ENCODE measurements at places on chromosomes 2 and 18. TPM values are rescaled to one million over a fixed set of nuclear protein-coding genes. Genes with fewer than 3 reads are reported as not detected.
A peak's percentile ranks its signal among the peaks of the same experiment; 100 is the strongest.

Gene SOWAHC
- 15.5 TPM for total RNA-seq

Gene CCDC68
- not detected for total RNA-seq

Gene FBXO48
- total RNA-seq: 2.0 TPM

Gene SDC1
- 164 TPM for total RNA-seq

Gene GKN1
- 1.7 TPM for total RNA-seq

Gene KCNG2
- total RNA-seq: not detected

Gene SCN7A
- 1.8 TPM for total RNA-seq

Gene ASB18
- not detected for total RNA-seq

Gene C2orf72
- total RNA-seq: 16.7 TPM

- no peak for DNase-seq
These were observed 29.3 kb downstream of the SOS1 start for GRCh38 chr2:39091543-39091942.

- DNase-seq: no peak
These were observed 1.8 kb downstream of the KIF5C start for GRCh38 chr2:148876595-148877402.

DNA sequence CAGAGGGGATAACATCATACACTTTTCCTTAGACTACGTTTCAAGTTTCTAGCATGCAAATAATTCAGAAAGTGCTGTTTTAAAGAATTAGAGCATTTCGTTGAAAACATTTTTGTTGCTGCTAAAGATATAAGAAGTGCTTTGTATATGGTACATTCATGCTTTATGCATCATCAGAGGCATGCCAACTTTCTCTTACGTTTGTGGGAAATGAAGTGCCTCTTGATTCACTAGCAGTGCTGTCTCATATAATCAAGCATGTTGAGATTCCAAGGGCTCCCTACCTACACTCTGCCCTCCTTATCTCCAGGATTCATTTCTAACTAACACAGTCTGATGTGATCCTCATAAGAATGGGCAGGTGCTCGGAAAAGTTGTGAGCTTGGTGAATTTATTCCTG, 748.6 kb upstream of the DDX18 start:
- DNase-seq: no peak

- no peak for DNase-seq
These were observed 251.7 kb downstream of the LRRTM4 start for GRCh38 chr2:77270433-77270832.

GRCh38 chr18:54926593-54927325, 32.5 kb downstream of the CCDC68 start:
- no peak for DNase-seq

- DNase-seq: no peak
These were observed 739.5 kb upstream of the CDH2 start for GRCh38 chr18:28916456-28916855.

- DNase-seq: no peak
These were observed 40.4 kb downstream of the PTPN2 start for GRCh38 chr18:12843420-12844350.

- peak; percentile 20 for DNase-seq
These were observed 179.6 kb downstream of the TPGS2 start for GRCh38 chr18:36649205-36649604.

DNA sequence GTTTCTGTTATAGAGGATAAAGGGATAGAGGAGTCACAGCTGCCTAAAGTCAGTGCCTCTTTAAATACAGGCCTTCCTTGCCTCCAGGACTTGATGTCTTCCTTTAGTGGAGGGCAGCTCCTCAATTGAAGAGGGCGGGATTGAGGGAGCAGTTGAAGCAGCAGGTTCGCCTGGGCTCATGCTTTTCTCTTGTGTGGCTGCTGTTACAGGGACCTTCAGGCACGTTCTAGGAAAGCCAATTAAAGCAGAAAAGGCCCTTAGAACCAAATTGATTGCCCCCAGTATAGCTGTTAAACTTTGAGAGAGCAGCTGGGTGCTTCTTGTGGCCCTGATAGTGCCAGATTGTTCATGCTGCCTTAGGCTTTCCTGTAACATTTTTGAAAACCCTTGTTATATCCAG, 42.0 kb upstream of the LTBP1 start:
- DNase-seq: no peak

GRCh38 chr18:41315134-41315533, 639.9 kb upstream of the PIK3C3 start:
- DNase-seq: no peak

DNA sequence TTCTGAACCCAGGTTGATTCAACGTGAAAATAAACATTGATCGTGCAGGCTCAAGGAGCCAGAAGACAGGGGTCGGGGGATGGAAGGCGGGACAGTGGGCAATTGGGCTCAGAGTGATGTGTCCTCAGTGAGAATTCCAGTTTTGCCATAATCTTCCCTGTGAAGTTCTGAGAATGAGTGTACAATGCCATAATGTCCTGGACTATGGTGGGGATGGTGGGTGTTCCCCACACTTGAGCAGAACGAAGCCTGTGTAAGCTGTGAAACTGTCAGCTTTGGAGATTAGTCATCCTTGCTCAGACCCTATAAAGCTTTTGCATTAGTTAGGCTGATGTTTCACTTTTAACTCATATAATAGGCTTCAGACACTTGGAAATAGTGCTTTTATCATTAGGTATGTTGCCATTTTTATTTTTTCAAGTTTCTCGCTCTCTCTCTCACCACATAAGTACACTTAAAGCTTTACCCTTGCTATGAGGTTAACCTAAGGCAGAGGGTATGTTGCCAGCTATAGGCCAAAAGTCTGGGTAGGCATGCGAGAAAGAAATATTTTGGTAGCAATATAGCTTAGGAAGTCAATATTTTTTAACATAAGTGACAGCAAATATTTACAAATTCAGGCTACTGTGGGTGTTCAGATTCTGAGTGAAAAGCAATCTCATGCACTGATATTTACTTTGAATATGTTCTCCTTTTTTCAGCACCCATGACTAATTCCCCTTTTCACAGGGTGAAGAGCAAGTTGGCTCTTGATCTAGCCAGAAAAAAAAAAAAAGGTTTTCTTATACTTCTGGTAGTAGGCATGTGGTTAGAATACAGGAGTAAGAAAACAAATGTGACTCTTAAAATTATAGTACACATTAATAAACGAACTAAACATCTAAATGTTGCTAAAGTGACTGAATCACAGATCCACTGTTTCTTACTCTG, 47.2 kb downstream of the CDC42EP3 start:
- no peak for DNase-seq

DNA sequence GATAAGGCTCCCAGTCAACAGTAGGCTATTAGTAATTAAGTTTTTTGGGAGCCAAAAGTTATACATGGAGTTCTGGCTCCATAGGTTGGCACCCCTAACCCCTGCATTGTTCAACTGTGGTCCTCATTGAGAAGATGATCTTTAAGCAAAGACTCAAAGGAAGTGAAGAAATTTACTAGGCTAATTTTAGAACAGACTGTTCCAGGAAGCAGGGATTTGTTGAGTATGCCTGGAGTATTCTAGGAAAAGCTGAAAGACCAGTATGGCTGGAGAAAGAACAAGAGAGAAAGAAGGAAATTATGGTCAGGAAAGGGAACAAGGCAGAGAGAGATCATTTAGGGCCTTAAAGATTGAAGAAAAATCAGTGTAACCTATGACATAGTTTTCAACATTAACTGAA, 125.1 kb downstream of the PMAIP1 start:
- no peak for DNase-seq

DNA sequence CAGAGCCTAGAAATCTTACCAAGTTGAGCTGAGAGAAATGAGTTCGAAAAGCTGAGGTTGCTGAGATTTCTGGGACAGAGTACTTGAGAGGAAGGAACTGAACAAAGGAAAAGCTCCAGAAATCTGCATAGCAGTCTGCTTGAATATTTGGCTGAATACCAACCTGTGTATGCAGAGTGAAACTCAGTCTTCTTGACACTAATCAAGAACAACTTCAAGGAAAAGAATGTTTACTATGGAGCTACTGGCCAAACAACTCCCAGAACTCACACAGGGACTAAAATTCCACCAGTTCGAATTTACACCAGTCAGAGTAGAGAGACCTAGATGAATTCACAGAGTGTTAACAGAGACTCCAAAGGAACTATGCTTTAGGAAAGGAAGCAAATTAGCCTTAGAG, 66.5 kb downstream of the USP37 start:
- no peak for DNase-seq
